Activated CD4-positive, alpha-beta T cell treated with anti-CD3 and anti-CD28 coated beads for 48 hours (primary cell): ENCODE measurements at places on chromosomes 3 and 15.

DNA sequence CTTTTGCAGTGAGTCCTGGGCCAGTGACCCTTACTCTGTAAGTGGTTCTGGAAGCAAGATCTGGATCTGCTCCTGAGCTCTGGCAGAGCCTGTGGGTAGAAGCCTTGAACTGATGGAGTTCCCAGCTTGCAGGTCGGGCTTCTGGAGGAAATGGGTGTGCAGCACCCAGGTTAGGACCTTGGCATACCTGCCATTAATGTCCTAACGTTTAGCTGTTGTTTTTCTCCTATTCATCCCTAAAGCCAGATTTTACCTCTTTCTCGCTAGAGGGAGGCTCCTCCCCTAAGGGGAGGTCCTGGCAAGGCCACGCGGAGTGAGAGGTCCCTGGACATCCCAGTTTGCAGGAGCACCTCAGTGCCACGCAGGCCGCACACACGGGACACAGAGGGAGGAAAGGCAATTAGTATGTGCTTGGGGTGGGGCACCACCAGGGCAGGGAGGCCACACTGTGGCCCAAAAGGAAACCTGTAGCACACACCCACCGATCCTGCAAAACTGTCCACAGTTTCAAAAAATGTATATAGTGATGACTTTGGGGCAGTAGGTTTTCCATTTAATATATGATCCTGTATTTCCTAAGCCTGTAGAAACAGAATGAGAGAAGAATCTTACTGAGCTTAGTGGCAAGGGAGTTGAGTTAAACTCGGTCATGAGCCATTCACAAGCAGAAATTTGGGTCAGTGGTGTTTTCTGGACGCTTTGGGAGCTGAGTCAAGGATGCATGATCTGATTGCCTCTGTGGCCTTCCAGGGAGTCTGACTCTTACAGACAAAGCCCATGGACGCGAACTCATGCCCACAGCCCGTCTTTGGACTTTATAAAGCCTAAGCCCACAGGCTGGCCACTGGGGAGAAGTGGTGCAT lies 148.7 kb downstream of the LRRK1 start:
- no peak for DNase-seq

- DNase-seq, result no peak
Measured at GRCh38 chr3:133092681-133093080, 54.5 kb downstream of the TMEM108 start.

- DNase-seq, result no peak
Measured at GRCh38 chr3:108488631-108489030, 21.8 kb downstream of the MYH15 start.

GRCh38 chr3:100810671-100811070 lies 101.4 kb downstream of the TFG start:
- DNase-seq, result no peak

GRCh38 chr3:79405183-79405582 lies 362.6 kb downstream of the ROBO1 start:
- DNase-seq, result no peak

- no peak for DNase-seq
Measured at GRCh38 chr3:124429129-124429815, 301.0 kb upstream of the UMPS start.
